Sigmoid colon (tissue), 7 donors: ENCODE measurements at places on chromosomes 5 and 9. TPM values are rescaled to one million over a fixed set of nuclear protein-coding genes. Genes with fewer than 3 reads are reported as not detected.

FOXD4L3 gene
- total RNA-seq, result not detected

DNA sequence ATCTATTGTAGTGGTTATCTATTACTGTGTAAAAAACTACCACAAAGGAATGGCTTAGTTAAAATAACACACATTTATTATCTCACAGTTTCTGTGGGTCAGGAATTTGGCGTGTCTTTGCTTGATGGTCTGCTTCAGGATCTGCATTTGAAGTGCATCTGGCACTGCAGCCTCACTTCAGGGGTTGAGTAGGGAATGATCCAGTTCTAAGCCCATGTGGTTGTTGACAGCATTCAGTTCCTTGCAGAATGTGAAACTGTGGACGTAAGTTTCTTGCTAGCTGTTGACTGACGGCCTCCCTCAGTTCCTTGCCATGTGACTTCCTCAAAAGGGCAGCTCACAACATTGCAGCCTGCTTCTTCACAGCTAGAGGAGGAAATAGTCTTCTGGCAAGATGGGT is 2.1 kb upstream of the OGN start:
- peaks cover 62% of the 10 kb centered on the region for H3K4me1 ChIP-seq
- H3K27ac ChIP-seq, result peak overlapping the region; percentile 65
- H3K4me3 ChIP-seq, result no peak overlapping the region
- H3K36me3 ChIP-seq, result no peaks in the 10 kb centered on the region
- H3K27me3 ChIP-seq, result no peaks in the 10 kb centered on the region

DNA sequence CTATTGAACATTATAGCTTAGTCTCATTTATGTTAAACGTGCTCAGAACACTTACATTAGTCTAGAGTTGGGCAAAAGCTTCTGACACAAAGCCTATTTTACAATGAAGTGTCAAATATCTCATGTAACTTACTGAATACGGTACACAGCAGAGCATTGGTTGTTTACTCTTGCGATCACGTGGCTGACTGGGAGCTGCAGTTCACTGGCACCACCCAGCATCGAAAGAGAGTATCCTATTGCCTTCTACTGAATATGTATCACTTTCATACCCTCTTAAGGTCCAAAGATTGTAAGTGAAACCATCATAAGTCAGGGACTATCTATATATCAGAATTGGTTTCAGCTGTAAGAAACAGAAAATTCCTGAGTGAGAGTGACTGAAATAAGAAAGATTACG is 42.6 kb upstream of the OSMR start:
- H3K27me3 ChIP-seq, result no peaks in the 10 kb centered on the region
- H3K27ac ChIP-seq, result no peak overlapping the region
- no peaks in the 10 kb centered on the region for H3K4me1 ChIP-seq
- H3K36me3 ChIP-seq, result no peaks in the 10 kb centered on the region
- no peak overlapping the region for H3K4me3 ChIP-seq

DNA sequence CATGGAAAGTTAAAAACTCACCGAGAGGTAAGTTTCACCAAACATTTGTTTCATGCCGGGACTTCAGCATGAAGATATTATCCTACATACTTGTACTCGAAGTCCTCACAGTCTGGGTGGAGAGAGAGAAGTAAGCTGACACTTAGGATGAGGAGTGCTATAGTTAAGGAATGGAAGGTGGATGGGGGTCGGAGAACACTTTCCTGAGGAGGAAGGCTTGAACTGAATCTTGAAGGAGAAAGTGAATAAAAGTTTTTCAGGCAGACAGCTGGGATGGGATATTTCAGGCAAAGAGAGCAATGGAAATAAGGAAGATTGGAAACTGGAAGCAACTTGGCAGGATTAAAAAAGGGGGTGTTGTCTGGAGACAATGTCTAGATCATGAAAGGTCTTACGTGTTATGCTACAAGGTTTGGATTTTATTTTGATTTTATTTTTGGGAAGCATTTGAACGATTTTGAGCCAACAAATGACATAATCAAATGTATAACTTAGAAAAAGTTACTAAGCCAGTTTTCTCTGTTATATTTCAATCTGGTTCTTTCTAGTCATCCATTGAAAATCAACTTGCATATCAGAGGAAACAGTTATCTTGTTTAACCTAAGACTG is 167.1 kb downstream of the PAM start:
- H3K4me3 ChIP-seq, result no peak overlapping the region
- H3K36me3 ChIP-seq, result peaks cover 6% of the 10 kb centered on the region
- no peak overlapping the region for H3K27ac ChIP-seq
- peaks cover 13% of the 10 kb centered on the region for H3K4me1 ChIP-seq

PTGDS gene
- 36.6 TPM for total RNA-seq
